SJCRH30 (cell line): ENCODE measurements at places on chromosomes 7 and 10.

DNA sequence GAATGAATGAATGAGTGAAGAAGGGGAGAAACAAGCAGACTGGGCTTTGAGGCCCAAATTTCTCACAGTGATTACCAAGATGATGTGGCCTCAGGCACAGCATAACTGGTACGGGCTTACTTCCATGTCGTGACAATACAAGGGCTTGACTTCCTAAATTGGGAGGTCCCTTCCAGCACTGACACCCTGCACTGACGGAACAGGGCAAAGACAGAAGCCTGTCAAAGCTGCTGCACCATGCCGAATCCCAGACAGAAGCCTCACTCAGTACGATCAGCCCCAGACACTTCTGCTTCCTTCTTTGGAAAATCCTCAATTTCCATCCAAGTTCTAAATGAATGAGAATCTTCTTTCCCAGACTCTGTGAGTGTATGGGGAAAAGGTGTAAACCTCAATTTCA, 51.9 kb downstream of the GNA12 start:
- no peak for DNase-seq

- peak; percentile 20 for DNase-seq
Measured at GRCh38 chr7:125316466-125316865, 386.8 kb upstream of the POT1 start.

DNA sequence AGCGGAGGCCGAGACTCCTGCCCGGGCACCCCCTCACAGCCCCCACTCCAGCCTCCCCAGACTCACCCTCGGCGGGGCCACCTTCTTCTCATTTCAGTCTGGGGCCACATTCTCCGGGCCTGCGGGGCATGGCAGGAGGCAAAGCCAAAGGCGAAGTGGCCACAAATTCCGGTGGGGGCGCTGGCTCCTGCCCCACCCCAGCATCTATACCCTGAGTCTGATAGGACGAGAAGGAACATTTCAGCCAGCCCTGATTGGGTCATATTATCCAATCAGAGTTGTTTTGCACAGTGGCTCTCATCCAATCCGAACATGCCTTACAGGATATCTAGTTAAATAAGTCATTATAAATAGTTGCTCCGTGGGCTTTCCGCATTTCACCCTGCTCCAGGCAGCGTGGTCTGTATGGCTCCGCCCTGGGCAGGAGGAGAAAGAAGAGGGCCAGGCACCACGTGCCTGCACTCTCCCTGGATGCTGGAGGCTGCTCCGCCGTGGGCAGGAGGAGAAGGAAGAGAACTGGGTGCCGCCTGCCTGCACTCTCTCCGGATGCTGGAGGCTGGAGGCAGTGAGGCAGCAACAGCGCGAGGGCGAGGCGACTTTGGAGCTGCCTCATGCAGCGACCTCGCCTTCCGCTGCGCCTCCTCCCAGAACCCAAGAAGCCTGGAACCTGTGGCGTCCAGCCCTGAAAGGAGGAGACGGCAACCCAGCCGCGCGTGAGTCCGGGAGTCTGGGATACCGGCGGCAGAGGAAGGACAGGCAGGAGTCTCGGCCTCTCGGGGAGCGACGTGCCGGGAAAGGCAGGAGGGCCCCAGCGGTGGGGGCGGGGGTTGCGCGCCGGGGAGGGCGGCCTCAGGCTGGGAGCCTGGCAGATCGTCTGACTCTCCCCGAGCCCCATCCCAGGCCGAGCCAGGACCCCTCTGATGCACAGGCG, 162.9 kb downstream of the ZNF33B start:
- peak; percentile 84 for DNase-seq

DNA sequence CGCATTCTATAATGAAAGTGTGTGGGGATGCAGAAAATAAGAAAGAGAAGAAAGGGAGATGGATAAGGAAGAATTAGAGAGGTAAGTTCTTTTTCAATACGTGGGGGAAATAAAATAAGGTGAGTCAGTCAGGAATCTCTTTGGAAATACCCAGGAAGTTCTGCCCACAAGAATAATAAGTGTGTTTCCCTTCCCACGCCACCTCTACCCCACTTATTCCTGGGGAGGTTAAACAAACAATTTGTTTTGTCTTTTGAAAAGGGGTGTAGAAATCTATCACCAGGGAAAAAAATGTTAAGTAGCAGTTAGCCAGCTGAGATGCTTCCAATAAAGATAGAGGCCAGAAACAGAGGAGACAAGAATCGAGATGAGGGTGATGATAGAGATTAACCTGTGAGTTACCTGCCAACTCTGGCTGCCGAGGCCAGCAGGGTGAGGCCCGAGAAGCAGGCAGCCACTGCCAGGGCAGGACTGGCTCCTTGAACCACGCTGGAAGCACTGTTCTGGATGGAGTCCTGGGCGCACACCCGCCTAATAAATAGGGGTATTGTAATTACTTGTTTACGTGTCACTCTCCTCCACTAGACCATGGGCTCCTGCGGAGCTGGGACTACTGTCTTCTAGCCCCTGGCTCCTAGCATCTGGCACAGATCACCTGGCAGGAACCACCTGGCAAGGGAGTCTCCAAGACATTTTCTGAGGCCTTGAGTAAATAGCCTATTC, 191.3 kb downstream of the FGFR2 start:
- DNase-seq = no peak

GRCh38 chr7:11507929-11508328, 324.1 kb downstream of the THSD7A start:
- DNase-seq = no peak

DNA sequence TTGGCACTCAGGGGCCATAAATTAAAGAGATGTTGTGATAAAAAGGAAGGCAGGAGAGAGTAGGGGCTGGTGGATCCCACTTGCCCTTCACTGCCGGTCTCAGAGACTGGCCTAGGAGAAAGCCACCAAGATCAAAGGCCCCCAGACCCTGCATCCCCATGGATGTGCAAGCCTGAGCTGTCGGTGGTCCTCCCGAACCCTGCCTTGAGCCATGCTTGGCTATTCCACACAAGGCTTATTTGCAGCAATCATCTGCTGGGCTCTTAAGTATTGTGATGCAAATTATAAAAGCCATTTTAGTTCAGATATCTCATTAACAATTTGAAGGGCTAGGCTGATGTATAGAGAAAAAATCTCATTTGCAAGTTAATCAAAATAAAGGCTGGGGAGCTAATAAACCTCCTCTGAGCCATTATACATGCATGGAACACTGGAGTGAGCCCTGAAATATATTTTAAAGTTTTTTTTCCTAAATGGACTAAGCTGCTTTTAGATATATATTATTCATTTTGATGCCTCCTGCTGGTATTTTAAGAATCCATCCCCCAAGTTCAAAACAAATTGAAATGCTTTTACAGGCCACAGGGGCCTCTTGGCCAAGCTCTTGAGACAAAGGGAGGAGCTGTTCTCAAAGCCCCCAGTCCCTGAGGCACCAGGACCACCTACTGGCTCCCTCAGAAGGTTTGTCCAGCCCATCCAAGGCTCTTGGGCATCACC, 28.1 kb downstream of the OAT start:
- DNase-seq = no peak

GRCh38 chr7:12229046-12229445, 18.0 kb downstream of the TMEM106B start:
- no peak for DNase-seq

GRCh38 chr10:132958883-132959558, 16.7 kb upstream of the CFAP46 start:
- DNase-seq = no peak

DNA sequence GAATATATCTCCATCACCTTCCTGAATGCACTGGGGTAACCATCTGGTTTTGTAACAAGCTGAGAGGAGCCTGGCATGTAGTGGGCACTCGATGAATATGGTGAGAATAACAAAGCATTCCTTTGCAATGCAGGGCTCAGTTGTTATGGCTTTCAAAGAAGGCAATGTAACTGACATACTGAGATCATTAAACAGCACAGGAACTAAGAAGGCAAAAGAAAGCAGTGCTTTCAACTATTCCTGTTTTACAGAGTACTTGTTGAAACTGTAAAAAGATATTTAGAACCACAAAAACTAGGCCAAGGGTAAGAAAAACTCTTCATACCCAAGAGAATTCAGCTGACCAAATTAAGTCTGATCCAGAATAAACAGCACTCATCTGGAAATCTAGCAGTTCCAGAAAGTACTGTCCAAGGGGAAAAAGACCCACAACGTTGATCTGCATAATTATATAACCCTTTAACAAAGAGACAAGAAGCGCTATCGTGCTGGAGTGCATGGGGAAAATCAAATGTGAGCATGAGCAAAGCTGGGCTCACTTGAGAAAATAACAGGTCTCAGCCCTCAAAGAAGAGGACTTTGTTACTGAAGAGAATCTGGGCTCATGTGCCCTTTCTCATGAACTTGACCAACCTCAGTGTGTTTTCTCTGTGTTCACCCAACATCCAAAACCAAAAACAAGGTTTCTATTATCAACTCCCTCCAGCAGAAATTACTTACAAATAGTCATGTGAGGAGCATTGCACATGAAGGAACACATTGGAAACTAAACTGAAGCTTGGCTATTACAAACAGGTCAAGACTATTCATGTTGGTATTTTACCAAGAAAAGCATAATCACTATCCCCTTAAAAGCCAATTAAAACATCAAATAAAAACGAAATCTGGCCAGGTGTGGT, 116.2 kb downstream of the AVL9 start:
- DNase-seq = no peak

- no peak for DNase-seq
Measured at GRCh38 chr7:82129091-82129490, 314.5 kb downstream of the CACNA2D1 start.

DNA sequence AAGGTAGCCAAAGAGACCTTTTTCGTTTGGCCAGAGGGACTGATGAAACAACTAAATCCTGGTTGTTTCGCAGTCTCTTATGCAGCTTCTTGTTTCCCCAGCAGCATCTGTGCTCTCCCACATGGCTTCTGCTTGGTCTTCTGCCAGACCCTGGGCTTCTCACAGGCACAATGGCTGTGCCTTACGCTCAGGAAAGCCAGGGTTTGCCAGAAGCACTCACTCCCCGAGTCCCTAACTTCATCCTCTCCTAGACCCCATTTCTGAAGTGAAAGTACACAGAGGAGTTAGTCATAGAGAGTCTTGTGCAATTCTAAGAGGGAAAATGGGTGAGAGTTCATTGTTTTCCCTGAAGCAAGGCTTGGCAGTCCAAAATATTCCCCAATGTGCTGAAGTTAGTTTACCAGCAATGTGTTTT, 121.7 kb downstream of the EVX1 start:
- DNase-seq = no peak

DNA sequence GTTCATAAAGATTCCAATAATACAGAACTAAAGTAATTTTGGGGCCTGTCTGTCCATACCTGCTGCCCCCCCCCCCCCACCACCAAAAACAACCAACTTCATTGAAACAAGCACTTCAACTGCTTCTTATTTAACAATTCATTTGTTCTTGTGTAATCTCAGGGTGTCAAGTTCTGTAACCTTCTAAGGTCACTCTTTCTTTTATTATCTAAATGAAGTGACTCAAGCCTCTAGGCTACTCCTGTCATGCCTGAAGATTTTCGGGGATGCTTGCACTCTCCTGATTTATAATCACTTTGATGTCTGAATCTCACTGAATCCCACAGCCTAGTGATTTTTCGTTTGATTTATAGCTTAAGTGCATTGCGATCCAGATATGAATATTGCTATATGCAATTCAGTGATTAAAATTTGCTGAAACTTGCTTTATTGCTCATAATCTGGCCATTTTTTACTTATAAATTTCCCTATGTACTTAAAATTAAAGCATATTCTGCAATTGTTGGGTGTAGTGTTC, 27.2 kb downstream of the GARIN1A start:
- DNase-seq = no peak

DNA sequence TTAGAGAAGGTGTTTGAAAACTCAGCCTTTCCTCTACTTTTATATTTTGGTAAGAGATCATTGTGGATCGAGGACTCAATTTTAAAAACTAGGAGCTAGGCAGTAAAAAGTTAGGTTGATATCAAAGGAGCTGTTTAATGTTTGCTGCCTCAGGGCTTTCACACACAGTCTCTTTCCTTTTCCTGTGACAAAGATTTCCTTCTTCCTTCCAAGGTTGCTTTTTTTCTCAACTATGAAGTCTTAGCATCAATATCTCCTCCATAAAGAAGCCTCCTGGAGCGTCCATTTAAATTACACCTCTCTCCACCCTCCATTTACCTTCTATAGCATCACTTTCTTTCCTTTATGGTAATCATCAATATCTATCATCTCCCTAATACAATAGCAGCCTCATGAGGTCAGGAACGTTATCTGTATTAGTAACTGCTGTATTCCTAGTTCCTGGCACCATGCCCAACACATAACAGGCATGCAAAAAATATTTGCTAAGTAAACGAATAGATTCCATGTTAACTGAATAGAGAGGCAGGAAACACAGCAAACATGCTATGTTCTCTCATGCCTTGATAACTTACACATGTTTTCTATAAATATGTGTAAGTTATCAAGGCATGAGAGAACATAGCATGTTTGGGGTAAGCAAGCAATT, 48.5 kb downstream of the GNAT3 start:
- DNase-seq = peak; percentile 15

GRCh38 chr7:41274179-41274578, 428.7 kb downstream of the INHBA start:
- no peak for DNase-seq

DNA sequence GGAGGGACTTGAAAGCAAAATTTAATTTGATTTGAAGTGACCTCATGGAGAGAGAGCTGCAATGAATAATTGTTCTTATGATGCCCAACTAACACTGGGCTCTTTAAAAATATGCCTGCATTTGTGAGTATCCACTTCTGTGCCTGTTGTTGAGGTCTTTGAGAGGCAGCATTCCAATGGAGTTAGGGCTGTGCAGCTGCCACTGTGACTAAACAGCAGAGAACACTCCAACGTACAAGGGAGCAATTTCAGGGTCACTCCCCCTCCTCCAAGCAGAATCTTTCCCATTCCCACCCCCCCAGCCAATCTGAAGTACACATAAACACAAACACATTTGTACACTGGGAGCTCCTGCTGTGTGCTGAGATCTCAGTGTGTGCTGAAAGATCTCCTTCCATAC, 28.0 kb upstream of the GSAP start:
- peak; percentile 94 for DNase-seq

- DNase-seq = peak; percentile 84
Measured at GRCh38 chr7:25454562-25455041, 226.3 kb upstream of the NPVF start.

- DNase-seq = no peak
Measured at GRCh38 chr10:26869528-26869927, 8.8 kb upstream of the ABI1 start.
